Amniotic epithelial cell (primary cell): ENCODE measurements at places on chromosomes 11 and 22.

- DNase-seq = no peak
Observed at GRCh38 chr11:118058311-118059245, 18.3 kb upstream of the TMPRSS4 start.

GRCh38 chr11:133198438-133198837, 333.9 kb downstream of the OPCML start:
- no peak for DNase-seq

GRCh38 chr11:57094181-57094935, 87.4 kb upstream of the LRRC55 start:
- DNase-seq = peak; percentile 78

DNA sequence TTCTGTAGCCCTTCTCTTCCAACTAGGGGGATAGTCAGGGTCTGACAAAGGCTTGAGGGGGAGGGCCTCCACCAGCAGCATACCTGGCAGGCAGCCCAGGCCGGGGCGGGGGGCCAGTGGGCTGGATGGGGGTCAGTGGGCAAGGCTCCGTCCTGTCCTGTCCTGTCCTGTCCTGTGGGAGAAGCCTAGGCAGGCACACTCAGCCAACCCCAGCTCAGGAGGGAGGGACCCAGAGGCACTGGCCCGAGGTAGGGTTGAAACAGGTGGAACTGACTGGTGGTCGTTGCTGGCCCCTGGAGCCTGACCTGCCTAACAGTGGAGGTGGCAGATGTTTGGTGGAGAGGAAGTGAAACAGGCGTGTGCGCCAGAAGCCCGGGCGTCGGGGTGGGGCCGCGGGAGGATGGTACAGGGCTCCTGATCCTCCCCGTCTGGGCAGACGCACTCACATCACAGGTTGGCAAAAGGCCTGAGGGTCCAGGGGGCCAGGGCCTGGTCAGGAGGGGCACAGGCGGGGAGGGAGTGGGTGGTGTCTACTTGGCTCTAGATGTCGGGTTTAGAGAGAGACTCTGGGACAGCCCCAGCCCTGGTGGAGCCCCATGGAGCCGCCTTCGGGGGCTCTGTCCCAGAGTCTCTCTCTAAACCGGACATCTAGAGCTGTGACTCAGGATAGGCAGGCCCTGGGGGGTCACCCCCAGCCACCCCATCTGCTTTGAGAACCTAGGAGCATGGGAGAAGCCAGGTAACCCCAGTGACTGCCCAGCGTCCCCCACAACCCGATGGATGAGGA, 32.5 kb upstream of the GRAMD4 start:
- DNase-seq = no peak

DNA sequence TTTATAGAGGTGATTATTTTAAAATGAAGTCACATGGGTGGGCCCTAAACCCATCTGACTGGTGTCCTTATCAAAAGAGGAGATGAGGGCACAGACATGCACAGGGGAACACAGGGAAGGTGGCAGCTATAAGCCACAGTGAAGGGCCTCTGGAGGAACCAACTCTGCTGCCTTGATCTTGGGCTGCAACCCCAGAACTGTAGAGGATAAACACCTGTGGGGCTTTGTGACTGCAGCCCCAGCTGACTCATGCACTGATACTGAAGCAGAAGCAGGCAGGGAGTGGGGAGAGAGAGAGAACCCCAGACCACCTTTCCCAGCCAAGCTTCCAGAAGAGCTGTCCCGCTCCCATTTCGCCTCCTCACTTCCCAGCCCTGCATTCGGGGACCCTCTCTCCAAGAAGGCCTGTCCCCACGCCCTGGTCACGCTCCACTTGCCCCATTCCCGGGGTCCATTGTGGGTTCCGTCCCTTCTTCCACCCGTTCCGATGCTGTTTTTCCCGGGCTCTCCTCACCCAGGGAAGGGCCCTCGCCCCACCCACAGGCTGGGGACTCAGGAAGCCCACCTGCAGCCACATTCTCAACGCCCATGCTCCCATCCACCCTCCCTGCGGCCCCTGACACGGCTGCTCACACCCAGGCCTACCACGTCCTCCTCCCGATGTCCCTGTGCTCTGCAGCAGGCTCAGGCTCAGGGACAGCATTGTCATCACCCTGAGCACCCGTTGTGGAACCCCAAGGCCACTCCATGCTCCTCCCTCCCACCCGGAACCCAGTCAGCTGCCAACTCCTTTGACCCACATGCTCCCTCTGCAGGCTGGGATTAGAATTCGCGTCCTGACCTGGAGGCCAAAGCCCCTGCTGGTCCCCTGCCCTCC, 90.8 kb upstream of the SHANK2 start:
- DNase-seq = peak; percentile 20

DNA sequence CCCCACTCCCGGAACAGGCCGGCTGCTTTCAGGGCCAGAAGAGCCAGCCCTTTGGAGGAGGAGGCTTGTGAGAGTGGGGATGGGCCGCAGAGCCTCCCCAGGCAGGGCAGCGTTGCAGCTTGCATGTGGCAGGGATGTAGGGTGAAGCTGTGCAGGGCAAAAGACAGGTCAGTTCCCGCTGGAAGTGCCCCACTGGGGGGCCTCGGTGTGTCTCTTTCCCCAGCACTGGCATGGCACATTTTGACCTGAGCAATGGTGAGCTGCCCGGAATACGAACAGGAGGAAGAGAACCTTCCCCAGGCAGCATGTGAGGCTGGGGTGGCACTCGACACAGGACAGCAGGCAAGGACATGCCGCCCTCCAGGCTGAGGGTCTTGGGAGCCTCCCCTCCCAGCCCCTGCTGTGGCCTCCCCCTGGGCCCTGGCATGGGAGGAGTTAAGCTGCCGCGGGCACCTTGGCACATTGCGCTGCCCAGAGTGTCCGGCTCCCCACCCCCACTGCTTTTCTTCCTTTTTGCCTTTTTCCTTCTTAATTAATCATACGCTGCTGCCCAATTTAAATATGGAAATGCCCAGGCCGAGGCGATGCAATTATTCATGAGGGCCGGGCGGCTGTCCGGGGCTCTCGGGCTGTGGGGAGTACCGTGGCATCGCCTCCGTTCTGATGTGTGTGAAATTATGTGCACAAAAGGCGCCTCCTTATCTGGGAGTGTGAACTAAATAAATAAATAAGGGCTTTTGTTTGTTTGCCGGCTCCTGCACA, 76.0 kb upstream of the WNT7B start:
- peak; percentile 29 for DNase-seq

- DNase-seq = peak; percentile 51
Observed at GRCh38 chr11:16936643-16937042, 77.6 kb downstream of the PLEKHA7 start.

DNA sequence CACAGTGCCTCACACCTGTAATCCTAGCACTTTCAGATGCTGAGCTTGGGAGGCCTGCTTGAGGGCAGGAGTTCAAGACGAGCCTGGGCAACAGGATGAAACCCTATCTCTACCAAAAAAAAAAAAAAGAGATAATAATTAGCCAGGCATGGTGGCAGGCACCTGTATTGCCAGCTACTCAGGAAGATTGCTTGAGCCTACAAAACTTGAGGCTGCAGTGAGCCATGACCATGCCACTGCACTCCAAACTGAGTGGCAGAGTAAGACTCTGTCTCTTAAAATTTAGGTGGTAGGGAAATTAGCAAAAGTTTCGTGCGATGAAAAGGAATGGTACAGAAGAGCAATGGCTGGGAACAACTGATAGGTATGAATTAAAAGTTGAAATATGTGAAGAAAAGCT, 18.0 kb downstream of the ST13 start:
- no peak for DNase-seq

DNA sequence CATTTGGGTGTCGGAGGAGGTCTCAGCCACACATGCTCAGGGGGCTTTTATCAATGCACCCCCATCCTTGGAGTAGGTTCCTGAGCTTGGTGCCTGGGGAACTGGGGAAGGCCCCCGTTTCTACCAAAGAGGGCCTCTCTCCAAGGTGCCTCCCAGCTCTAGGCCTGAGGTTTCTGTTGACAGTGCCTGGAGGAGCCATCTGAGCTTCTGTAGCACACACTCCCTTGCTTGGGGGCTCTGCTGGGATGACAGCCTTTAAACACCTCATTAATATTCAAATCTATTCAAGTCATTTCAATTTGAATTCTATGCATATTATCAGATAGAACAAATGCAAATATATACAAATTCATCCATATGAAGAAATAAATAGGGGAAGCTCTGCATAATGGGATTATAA, 18.9 kb downstream of the KIRREL3 start:
- no peak for DNase-seq

DNA sequence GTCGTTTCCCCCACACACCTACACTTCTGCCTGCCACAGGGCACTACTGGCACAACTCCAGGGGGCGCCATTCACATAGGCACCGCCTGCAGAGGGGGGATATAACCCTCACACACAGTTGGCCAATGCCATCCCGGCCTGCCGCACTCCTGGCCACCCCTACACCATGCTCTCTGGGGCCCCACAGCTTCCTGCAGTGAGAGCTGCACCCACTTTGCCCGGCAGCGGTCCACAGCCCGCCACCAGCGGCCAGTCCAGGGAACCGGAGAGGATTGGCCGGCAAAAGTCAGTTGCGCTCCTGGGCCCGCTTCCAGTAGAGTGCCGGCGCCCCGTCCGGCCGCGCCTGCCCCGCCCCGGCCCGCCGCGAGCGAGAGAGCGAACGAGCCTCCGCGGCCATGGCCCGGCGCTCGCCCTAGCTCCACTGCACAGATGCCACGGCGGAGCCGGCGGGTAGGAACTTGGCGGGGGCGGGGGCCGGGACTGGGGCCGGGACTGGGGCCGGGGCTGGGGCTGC, 25.6 kb upstream of the SUSD2 start:
- peak; percentile 63 for DNase-seq

GRCh38 chr22:47605441-47605840, 843.0 kb downstream of the TBC1D22A start:
- no peak for DNase-seq

DNA sequence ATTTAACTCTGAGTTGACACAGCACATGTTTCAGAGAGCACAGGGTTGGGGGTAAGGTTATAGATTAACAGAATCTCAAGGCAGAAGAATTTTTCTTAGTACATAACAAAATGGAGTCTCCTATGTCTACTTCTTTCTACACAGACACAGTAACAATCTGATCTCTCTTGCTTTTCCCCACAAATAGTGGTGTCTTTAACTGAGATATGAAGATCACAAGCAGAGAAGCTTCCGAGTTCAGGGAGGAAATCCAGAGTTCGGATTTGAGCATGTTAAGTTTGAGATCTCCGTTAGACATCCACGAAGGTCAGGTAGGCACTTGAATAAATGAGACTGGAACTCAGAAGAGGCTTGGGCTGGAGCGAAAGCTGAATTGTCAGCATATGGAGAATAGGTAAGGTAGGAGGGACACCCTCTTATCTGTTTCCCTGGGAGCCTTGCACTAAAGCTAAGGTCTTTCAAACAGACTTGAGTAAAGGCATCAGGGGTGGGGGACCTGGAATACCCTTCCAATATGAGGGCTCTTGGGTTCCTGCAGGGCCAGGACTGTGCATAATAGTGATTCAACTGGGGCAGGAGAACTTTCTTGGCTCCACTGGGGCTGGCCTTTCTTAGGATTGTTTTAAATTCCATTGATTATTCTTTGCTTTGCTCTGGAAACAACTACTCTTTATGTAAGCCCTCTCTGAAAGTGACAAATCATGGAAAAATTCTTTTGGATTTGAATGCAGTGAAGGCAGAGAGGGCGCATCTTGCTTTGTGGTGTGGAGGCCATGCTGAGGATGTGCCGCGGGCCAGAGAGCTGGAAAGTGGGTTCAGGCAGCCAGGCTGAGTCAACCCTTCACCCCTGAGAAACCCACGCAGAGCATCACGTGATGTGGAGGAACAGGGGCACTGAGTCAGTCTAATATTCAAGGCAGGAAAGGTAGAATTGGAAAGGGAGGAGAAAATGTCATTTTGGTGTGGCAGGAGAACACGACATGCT, 62.7 kb upstream of the AMPD3 start:
- DNase-seq = peak; percentile 12

DNA sequence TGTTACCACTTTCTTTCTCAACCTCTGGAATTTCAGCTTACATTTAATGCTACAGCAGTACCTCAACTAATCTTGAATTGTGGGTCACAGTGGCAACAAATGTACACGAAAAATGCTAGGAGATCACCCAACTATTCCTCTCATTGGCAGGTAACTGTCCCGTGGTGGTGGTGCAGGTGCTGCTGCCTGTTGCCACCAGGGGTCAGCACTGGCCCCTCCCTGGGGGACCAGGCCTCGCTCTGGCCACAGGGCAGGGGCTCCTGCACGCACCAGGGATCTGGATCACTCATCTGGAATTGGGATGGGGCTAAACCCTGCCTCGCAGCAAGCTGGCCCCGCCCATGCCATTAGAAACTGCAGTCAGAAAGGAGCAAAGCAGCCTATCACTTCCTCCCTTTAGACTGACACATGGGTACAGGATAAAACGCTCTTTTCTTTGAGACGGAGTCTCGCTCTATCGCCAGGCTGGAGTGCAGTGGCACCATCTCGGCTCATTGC, 6.9 kb upstream of the POLDIP3 start:
- peak; percentile 50 for DNase-seq

DNA sequence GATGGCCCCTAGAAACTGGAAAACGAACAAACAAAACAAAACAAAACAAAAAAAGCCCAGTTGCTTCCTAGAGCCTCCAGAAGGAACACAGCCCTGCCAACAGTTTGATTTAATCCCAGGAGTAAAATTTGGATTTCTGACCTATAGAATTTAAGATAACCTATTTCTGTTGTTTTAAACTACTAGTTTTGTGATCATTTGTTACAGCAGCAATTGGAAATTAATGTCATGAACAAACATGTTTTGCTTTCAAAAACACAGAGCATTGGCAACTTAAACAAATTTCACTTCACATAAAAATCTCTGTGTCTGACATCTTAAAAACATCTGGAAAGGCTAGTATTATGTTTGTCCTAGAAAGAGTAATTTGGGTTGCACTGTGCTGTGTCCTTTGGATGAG, 437.3 kb downstream of the METTL15 start:
- DNase-seq = no peak

DNA sequence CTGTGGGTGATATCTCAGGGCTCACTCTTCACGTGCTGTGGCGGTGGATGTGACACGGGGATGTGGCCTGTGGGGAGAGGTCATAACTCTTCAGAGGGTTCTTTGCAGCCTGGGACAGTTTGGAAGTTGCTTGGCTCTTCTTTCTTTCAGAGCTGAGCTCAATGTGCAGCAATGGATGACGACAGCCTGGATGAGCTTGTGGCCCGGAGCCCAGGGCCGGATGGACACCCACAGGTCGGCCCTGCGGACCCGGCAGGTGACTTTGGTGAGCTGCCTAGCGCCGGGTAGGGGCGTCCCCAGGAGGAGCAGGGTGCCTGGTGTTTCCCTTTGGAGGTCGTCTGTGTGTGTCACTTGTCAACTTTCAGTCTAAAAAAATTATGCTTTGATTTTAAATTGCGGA, 5.1 kb downstream of the PHRF1 start:
- DNase-seq = no peak

- no peak for DNase-seq
Observed at GRCh38 chr11:40294741-40295140, 1164.7 kb downstream of the LRRC4C start.
